ENCODE measurements at places on chromosomes 5 and 9.

GRCh38 chr9:36566813-36567221 lies 5.9 kb upstream of the MELK start:
- no peak for DNase-seq

- no peak for DNase-seq
These were observed 218.1 kb upstream of the CD180 start for GRCh38 chr5:67414712-67415111.

DNA sequence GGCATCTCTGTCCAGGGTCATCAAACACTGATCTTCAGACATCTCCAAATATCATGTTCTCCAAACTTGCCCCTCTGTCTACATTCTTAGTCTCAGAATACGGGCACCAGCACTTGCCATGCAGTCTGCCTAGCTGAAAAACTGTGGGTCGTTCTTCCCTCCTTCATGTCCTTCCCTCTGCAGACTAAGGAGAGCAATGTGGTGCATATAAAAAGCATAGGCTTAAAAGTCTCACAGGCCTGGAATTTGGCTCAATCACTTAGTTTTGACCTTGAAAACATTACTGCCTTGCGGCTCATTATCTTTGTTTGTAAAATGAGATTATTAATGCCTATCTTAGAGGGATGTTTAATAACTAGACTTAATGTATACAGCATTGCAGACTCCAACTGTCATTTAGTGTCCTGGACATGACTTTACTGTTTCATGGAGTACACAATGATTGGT lies 362.8 kb downstream of the NPR3 start:
- DNase-seq, result no peak

- no peak for DNase-seq
These were observed 278.2 kb downstream of the PSAT1 start for GRCh38 chr9:78575081-78575480.

DNA sequence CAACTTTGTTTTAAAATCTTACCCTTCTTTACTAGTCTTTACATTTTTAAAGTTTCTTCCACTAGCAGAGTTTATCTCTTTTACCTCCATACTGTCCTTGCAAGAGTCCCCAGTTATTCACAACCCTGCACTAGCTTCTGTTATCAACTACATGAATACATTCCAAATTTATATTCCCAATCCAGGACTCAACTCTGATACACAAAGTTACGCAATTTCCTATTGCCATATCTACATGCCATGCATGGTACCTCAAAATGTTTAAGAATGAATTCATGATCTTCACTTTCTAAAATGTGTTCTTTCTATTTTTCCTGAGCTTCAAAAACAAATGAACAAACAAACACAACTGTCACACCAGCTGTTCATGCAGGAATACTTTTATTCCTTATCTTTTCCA lies 668.7 kb downstream of the CDH18 start:
- DNase-seq, result no peak

DNA sequence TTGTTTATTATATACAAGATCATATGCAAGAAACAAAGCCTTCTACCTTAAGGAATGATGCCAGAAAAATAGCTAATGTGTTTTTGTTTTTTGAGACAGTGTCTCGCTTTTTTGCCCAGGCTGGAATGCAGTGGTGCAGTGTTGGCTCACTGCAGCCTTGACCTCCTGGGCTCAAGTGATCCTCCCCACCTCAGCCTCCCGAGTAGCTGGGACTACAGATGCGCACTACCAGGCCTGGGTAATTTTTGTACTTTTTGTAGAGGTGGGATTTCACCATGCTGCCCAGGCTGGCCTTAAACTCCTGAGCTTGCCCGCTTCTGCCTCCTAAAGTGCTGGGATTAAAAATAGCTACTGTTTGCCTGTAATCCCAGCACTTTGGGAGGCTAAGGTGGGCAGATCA lies 15.1 kb downstream of the ERCC6L2 start:
- DNase-seq, result no peak

GRCh38 chr9:78280982-78281668 lies 15.8 kb upstream of the PSAT1 start:
- peak; percentile 69 for DNase-seq
